Stimulated activated CD4-positive, alpha-beta T cell treated with anti-CD3 and anti-CD28 coated beads, Interleukin-4, amount 100 ng/mL, for 4 hours (primary cell): ENCODE measurements at places on chromosomes 6 and 20.

- no peak for DNase-seq
These were observed 202.4 kb downstream of the MOXD1 start for GRCh38 chr6:132198896-132199295.

GRCh38 chr6:147648916-147649315 is 140.4 kb downstream of the SAMD5 start:
- DNase-seq = no peak

DNA sequence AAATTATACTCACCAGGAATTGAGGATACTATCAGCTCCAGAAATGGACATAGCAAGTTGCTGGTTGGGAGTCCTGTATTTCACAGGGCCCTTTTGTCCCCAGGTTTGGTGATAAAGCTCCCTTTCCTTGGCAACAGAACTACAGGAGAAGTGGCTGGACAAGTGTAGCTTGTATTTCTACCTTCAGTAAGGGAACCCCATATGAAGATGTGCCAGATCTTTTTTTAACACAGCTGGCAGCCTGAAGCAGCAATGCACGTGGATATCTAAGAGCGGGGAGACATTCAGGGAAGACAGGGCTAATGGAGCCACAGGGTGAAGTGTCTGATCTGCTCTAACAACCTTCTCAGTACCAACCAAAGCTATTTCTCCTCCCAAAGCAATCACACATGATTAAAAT is 373.9 kb upstream of the ID4 start:
- DNase-seq = no peak

- no peak for DNase-seq
These were observed 28.8 kb downstream of the KIZ start for GRCh38 chr20:21154692-21155091.

- DNase-seq = no peak
These were observed 281.8 kb downstream of the NRN1 start for GRCh38 chr6:5724911-5725310.

GRCh38 chr6:108031968-108032367 is 42.6 kb downstream of the OSTM1 start:
- no peak for DNase-seq

- no peak for DNase-seq
These were observed 114.6 kb downstream of the CLIC5 start for GRCh38 chr6:45900808-45901752.

DNA sequence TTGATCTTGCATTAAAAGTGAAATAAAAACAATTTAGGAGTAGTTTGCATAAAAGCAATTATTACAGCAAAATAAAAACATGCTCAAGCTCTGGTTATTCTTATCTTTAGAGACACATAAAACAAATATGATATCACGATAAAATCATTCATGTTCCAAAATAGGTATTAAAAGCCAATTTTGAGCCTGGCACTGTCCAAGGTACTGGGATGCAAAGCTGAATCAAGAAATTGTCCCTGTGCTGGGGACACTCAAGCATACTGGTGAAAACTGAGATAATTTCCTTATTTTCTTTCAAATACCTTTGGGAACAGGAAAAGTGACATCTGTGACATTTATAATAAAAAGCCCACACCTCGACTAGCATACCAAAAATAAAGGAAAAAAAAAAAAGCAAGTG is 931 bp upstream of the MTCL3 start:
- no peak for DNase-seq

- DNase-seq = no peak
These were observed 168.3 kb upstream of the SPACA1 start for GRCh38 chr6:87879132-87879861.

DNA sequence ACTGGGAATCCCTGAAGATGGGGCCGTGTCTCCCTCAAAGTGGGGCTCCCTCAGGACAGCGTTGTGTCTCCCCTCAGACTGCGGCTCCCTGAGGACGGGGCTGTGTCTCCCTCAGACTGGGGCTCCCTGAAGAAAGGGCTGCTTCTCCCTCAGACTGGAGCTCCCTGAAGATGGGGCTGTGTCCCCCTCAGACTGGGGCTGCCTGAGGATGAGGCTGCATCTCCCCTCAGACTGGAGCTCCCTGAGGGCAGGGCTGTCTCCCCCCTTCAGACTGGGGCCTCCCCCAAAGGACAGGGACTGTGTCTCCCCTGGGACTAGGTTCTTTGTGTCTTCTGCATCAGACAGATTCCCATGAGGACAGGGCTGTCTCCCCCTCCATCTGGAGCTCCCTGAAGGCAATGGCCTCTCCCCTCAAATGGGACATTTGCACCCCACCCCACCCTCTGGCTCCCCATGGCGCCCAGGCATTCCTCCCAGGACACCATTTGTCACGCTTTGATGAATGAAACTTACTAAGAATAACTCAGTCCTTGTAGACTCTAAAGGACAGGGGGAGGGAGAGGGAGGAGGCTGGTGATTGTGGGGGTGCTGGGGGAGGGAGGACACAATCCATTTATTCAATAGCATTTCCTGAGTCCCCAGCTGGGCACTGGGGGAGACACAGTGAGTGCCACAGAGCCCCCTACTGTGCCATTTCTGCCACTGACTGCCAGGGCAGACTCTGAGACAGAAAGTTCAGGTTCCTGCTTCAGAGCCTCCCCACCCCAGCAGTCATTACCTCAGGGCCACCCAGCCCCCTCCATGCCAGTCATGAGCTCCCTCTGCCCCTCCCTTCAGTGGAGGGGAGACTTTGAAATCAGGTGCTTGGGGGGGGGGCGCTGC is 122.4 kb downstream of the MRPL14 start:
- DNase-seq = no peak

- no peak for DNase-seq
These were observed 20.8 kb upstream of the BMP5 start for GRCh38 chr6:55895972-55896730.

GRCh38 chr6:167392631-167393316 is 67.9 kb downstream of the TTLL2 start:
- no peak for DNase-seq

DNA sequence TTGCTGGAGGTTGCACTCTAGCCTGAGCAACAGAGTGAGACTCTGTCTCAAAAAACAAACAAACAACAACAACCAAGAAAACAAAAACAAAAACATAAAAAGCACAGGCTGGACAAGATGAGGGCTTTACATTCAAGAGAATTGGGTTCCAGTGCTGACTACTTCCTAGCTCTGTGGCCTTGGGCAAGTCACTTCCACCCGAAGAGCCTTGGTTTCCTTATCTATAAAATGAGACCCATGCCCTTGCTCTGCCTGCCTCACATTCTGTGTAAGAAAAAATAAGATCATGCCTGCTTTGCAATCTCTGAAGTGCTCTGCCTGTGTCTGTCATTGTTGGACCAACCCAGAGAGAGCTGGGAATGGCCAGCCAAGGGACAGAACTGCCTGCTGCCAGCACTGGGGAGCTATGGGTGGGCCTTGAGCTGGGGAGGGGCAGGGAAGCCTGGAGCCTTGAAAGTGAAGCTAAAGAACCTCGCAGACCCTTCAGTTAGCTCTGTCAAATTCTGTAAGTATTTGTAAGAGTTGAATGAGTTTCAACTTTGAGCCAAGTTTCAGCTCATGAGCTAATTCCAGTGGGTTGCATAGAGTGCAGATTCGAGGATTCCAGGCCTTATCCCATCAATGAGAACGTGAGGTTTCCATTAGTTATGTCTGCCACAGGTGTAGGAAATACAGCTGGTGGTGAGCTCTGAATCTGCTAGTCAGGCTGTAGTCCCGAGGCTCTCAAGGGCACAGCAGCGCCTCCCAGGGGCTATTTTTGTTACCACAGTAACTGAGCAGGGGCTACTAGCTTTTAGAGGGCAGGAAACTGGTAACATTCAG is 93.2 kb downstream of the DLGAP4 start:
- DNase-seq = no peak

- no peak for DNase-seq
These were observed 140.9 kb downstream of the EYS start for GRCh38 chr6:65566117-65566516.

DNA sequence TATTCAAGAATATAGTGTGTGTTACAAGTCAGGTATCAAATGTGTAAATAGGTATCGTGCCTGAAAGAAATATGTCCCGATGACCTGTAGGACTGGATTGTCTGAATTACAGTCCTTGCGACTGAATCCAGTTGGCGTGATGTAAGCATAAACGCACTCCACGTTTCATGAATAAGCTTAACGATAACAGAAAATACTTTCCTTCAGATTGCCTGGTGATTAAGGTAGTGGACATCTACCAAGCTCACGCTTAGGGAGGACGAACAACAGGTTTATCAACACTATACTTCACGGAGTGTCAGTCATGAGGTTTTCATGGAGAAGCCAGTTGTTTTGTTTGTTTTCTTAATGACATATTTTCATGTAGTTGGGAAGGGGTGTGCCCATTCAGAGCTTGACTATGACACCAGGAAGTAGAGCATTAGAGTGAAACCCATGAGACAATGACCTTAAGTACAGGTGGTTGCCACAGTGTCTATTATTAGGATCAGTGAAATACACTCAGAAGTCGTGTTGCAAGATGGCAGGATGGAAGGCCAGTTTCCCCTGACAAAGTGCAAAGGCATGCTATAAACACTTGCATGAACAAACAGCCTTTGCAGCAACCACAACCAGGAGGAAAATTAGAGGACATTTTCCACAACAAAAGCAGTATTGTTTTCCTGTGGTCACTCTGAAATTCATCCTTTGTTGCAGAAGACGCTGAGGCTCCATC is 305.8 kb upstream of the PRDM1 start:
- no peak for DNase-seq

DNA sequence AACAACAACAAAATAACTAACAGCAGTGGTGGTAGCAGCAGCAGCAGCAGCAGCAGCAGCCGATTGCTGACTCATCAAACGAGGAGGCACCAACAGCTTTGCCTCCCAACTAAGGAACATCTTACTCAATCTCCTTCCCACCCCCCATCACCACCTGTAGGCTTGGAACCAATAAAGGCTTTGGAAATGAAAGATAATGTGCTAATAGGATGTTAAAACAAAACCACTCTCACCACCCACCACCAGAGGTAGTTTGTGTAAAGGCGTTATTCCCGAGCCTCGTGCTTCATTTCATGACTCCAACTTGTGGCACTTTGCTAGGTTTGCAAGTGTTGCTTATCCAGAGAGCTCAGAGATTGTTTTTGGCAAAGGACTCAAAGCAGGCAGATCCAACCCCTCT is 346.5 kb downstream of the CD83 start:
- DNase-seq = peak; percentile 19

- no peak for DNase-seq
These were observed 3.7 kb downstream of the BTBD9 start for GRCh38 chr6:38636027-38636426.

GRCh38 chr6:98230250-98230649 is 604.1 kb upstream of the POU3F2 start:
- DNase-seq = no peak

GRCh38 chr6:13661647-13662046 is 46.5 kb downstream of the NOL7 start:
- no peak for DNase-seq

GRCh38 chr6:165939047-165939446 is 228.6 kb downstream of the TBXT start:
- DNase-seq = no peak

DNA sequence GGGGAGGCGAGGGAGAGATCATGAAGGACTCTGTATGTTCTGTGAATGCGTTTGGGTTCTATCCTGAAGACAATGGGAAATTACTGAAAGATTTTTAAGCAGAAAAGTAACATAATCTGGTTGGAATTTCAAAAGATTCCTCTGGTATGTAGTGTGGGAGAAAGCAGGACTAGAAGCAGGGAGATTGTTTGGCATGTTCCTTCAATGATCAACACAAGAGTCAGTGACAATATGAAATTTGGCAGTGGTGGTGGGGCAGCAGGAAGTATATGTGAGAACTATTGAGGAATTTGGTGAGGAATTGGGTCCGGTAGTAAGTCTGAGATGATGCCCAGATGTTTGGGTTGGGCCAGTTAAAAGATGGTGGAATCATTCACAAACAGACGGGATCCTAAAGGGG is 348.7 kb downstream of the CD83 start:
- DNase-seq = no peak

- no peak for DNase-seq
These were observed 433.8 kb upstream of the NRSN1 start for GRCh38 chr6:23692184-23692583.

- DNase-seq = no peak
These were observed 562.3 kb upstream of the BTBD3 start for GRCh38 chr20:11355345-11355744.

- no peak for DNase-seq
These were observed 872.9 kb upstream of the GJE1 start for GRCh38 chr6:141259807-141260206.

- no peak for DNase-seq
These were observed 22.7 kb downstream of the CFAP61 start for GRCh38 chr20:20075032-20075431.

- no peak for DNase-seq
These were observed 6.2 kb upstream of the CD93 start for GRCh38 chr20:23092384-23092756.

GRCh38 chr20:45290677-45291355 is 15.8 kb upstream of the RBPJL start:
- DNase-seq = peak; percentile 52

- no peak for DNase-seq
These were observed 3.2 kb downstream of the MARCKS start for GRCh38 chr6:113860181-113860955.

GRCh38 chr20:10556519-10557083 is 117.2 kb downstream of the JAG1 start:
- DNase-seq = no peak

DNA sequence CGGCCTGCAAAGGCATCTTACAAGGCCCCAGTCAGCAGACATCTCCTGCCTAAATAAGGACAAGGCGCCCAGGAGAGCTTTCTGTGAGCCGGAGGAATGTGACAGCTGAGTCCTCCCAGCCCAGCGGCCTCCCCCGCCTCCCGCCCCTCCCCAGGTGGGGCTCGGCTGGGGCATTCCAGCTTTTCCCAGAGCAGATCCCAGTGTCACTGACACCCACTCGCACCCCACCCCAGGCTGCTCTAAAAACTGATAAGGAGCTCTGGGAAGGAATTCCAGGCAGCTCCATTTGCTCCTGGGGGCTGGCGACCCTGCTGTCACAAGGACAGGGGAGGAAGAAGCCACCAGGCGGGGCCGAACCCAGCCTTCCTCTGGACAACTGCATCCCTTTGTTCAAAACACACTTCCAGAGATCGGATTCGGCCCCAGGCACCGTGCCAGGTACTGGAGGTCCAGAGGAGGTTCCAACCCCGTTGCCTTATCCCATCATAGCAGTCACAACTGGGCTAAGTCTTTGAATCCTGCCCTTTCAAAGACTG is 49.7 kb downstream of the JPH2 start:
- DNase-seq = no peak

GRCh38 chr6:79627422-79627821 is 3.7 kb upstream of the SH3BGRL2 start:
- no peak for DNase-seq

DNA sequence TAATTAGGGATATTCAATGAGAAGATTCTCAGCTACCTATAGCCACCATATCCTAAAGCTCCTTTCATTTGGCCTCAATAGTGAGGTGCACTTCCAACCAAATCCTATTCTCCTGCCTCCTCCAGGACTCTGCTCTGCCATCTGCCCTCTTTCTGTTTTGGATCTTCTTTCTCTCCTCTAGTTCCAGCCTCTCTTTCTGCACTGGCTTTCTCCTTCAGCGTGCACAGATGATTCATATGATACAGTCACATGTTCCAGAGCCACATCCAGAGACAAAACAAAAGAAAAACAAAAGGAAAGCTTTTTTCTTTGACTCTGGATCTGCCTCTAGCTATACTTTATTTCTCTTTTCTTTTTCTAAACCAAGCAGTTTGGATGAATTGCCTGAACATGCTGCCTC is 531.9 kb upstream of the MAN1A1 start:
- DNase-seq = no peak

- no peak for DNase-seq
These were observed 11.9 kb upstream of the VEGFA start for GRCh38 chr6:43757966-43758616.
